Activated CD4-positive, alpha-beta memory T cell treated with anti-CD3 and anti-CD28 coated beads for 36 hours (primary cell): ENCODE measurements at places on chromosomes 12 and 14.

DNA sequence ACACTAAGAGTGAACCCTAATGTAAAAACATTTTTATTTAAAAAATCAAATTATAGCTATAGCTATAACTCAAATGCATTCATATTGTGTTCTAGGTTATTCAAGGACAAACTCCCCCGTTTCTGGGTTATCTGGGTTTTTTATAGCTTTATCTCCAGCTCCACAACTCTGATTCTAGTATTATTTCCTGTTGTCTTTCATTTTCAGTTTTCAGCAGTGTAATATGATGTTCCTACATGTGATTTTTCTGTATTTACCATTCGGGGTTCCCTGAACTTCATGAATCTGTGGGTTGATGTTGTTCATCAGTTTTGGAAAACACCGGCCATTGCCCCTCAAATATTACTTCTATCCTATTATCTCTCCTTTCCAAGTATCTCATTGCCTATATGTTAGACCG, 221.9 kb upstream of the FOXN3 start:
- no peak for DNase-seq

DNA sequence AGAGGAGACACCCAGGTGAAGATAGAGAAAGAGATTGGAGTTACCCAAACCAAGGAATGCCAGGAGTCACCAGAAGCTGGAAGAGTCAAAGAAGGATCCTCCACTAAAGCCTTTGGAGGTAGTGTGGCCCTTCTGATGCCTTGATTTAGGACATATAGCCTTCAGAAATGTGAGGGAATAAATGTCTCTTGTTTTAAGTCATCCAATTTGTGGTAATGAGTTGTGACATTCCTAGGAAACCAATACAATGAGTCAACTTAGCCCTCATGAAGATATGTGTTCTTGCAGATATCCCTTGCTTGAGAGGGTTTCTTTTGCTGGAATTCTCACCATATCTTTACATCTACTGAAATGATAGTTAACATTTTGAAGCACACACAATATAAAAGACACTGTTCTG, 58.8 kb downstream of the CCER1 start:
- no peak for DNase-seq

GRCh38 chr12:72189266-72189665, 82.9 kb upstream of the TRHDE start:
- DNase-seq, result no peak

DNA sequence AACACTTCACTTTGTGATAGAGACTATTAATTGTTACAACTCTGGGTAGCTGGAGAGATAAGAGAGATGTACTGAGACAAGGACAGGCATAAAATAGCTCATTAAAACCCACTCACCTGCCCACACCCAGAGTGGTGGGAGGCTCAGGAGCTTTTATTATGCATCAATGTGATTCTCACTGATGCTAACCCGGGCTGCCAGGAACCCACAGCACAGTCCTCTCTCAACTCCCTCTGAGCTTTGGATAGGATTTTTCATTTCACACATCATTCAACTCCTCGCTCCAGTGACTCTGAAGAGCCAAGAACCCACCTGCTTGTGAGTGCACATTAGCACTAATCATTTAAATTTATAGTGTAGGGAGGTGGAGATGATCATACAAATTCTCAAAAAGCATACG, 827.9 kb downstream of the FLRT2 start:
- DNase-seq, result no peak

- DNase-seq, result no peak
Observed at GRCh38 chr12:116710370-116711150, 27.3 kb downstream of the SPRING1 start.

DNA sequence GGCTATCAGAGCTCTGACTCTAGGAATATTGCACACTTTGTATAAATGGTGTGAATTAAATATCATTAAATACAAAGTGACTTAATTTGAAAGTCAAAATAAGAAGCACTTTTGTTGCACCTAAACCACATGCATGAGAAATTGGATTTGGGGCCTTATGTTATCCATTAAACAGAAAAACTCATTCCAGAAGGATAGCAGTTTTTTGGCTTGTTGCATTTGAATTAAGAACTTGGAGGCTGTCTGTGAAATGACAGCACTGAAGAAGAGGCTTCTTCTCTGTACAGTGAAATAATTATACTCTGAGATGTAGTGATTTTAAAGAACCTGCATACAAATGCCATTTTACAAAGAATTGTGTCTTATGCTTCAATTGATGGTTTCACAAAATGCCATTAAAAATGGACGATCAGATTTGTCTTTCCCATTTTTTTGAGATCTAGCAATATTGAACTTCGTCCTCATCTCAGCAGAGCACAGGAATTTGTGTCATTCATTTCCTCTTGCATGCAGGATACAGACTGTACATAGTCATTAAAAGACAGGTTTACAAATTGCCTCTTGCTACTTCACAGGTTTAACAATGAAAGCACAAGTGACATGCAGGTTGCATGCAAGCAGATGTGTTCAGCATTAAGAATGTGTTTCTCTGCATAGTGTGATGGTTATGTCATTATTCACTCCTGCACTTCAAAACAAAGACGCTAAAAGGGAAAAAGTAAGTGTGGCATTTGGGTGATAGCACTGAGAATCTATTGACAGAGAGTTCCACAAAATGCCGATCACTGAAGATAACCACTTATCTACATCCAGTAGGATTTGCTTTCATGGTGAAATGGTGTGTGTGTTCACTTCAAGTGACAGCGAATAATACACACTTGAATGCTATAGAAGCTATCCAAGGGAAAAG, 35.9 kb upstream of the PYGL start:
- no peak for DNase-seq

DNA sequence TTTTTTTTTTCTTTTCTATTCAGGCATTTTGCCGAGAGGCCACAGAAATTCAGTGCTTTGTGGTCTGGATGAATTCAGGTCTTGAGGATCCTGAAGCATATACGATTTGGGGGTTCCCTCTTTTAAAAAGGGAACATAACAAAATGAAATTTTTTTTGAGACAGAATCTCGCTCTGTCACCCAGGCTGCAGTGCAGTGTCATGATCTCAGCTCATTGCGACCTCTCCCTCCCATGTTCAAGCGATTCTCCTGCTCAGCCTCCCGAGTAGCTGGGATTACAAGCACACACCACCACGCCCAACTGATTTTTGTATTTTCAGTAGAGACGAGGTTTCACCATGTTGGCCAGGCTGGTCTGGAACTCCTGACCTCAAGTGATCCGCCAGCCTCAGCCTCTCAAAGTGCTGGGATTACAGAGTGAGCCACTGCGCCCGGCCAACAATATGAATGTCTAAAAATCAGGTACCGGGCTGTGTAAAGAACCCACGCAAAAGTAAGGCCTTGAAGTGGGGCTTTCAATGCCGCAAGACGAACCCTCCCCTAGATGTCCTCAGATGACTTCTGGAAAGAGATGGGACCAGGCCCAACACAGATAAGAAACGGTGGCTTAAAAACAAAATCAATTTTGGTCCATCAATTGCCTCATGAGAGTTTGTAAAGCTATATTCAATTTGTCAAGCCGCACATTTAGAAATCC, 30.0 kb downstream of the TESC start:
- DNase-seq, result no peak

- DNase-seq, result peak; percentile 63
Observed at GRCh38 chr12:91877456-91878235, 268.0 kb downstream of the BTG1 start.

GRCh38 chr14:75539162-75539560, 16.9 kb downstream of the BATF start:
- DNase-seq, result no peak

GRCh38 chr14:31921721-31922120, 155.4 kb upstream of the ARHGAP5 start:
- DNase-seq, result no peak

DNA sequence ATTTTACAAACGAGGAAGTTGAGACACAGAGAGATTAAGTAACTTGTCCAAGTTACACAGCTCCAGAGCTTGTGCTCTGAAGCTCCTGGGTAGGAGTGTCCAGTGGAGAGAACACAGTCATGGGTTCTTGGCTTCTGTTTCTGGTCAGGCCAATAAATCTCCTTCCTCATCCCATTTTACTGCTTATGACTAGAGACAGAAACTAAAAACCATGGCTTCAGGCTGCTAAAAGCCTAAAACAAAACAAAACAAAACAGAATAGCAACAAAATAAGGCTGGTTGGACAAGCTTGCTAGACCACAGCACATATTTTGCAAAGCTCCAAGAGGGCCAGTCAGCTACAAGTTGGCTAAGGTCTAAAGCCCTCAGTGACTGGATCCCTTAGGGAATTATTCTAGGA, 49.8 kb downstream of the PTGER2 start:
- no peak for DNase-seq

DNA sequence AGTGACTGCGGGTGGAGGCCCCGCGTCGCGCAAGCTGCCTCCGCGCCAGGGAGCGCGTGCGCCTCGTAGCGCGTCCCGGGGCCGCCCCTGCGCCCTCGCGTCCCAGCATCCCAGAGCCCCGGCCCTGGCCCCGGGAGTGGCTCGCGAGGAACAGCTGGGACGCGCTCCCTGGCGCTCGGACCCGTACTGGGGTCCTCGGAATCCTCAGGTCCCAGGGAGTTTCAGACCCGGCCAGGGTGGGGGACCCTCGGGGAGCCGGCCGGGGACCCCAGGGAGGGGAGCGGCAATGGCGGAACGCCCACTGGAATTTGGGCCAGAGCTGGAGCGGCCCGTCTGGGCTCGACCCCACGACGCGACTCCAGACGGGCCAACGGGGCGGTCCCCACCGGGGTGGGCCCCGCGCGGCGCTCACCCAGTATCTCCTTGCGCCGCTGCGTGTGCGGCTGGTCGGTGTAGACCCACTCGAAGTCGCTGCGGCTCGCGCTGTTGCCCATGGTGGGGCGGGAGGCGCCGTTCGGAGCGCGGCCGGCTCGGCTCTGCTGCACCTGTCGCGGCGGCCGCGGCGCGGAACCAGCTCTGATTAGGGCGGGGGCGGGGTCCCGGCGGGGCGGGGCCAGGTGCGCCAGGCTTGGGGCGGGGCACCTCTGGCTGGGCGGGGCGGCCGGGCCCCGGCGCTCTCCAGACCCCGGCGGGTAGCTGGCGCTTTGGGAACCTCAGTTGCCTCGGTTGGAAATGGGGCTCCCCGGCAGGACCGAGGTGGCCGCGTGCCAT, at the start of gene DEGS2:
TSS of gene DEGS2 (minus strand) at position 552 of the 771 bp plus-strand sequence. CDS start at position 494, 58 bp downstream.
- peak; percentile 71 for DNase-seq

- no peak for DNase-seq
Observed at GRCh38 chr12:31519511-31519910, 71.4 kb downstream of the DENND5B start.

DNA sequence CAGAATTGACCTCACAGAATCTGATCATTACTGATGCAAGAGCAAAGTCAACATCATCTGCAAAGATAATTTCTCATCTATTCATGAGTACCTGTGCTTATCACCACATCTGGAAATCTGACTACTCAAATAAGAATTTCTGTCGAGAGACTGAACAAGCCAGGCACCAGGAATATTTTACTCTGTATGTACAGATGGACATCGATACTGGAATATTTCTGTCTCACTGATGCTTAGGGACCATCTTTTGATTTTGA, 105.2 kb downstream of the BICD1 start:
- DNase-seq, result no peak

GRCh38 chr14:76486251-76486743, 110.4 kb downstream of the ESRRB start:
- no peak for DNase-seq

- peak; percentile 77 for DNase-seq
Observed at GRCh38 chr12:67698672-67699581, 50.4 kb downstream of the DYRK2 start.

DNA sequence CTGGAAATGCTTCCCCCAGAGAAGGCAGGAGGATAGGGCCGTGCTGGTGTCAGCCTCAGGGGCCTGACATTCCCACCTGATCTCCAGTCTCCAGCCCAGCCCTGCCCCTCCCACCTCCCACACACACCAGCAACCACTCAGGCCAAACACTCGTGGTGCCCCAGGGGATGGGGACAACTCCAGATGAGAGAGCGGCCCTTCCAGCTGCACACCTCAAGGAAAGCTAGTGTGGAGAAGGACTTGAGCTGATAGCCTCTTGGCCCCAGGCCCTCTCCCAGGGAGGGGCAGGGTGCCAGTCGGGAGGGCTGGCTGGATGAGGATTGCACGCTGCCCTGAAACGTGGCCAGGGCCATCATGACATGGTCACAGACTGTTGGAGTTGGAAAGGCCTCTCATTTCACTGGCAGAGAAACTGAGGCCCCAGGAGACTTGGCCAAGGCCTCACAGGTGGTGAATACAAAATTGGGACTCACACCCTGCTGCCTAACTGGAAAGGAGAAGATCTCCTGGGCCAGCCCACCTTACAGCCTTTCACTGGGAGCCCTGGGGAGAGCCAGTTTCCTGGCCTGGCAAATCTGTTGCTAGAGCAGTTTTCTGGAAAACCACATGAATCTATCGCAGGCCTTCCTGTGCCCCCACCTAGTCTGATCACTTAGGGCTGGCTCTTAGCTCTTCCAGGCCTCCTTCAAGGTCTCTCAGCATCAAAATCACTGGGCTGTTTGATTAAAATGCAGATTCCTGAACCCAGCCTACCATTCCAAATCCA, 52.1 kb downstream of the IRF2BPL start:
- DNase-seq, result no peak

GRCh38 chr12:25625146-25625545, 72.1 kb upstream of the LMNTD1 start:
- no peak for DNase-seq

GRCh38 chr12:114342656-114343055, 63.3 kb downstream of the TBX5 start:
- DNase-seq, result no peak

DNA sequence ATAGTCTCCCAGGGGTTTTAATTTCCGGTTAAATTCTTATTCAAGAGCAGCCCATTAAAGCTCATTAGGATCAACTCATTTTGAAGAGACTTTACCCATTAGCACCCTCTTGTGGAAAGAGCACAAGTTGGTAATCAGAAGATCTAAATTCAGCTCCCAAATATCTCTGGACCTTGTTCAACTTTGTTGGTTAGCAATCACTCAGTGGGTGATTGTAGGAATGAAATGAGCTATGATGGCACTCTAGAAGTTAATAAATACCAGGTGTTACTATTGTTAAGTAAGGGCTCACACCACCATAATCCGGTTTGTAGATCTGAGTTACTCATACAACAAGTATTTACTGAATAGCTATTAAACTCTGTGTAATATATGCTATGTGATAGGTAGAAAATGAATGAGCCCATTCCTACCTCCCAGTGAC, 42.9 kb downstream of the TRIP11 start:
- no peak for DNase-seq

DNA sequence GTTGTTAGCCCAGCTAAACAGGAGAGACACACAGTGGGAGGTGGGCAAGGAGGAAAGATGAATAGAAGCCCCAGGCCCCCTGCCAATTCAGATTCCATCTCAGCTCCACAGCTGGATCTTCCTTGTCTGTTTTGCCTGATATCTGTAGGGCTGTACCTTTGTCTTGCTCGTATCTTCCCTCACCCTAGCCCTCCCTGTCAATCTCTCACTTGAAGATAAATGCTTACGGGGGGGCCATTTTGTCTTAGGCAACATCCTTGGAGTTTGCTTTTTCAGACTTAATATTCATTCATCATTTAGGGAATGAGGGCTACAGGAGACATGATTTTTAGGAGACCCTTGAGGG, 2.4 kb downstream of the KIF5A start:
- DNase-seq, result no peak

- DNase-seq, result no peak
Observed at GRCh38 chr12:49792181-49792970, 35.8 kb downstream of the NCKAP5L start.

- no peak for DNase-seq
Observed at GRCh38 chr12:120599672-120600552, 18.7 kb upstream of the POP5 start.
